ENCODE measurements at places on chromosomes 3 and 15.

DNA sequence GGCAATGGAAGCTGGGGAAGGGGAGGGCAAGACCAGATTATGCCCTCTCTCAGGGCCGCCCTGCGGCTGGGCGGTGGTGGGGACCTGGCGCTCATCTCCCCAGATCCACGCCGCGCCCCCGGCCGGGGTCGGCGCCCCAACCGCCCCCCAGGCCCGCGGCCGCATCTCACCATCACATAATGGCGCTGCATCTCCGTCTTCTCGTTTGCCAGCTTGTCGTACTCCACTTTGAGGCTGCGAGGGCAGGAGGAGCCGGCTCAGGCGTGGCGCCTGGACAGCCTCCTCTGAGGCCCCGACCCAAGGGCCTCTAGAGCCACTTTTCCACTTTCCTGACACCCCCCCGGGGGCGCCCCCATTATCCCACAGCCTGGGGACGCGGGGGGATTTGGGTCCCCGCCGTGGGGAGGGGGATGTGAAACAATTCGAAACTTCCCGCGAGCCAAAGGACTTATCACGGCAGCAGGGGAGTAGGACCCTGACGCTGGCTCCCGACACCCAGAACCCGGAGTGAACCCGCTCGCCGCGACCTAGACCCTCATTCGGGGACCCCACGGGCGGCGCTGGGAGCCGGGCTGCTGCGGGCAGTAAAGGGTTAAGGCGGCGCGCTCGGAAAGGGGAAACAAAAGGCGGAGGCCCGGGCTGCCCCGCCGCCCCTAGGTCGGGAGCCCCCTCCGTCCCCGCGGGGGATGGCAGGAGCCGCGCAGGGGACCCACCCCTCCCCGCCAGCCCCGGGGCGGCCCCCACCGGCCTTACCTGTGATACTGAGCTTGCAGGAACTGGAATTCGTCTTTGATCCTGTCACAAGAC lies 2.1 kb downstream of the TLE3 start:
- peak; percentile 53 for DNase-seq

GRCh38 chr3:48303021-48303420 lies 30.4 kb downstream of the SPINK8 start:
- DNase-seq, result no peak

GRCh38 chr3:179630753-179631451 lies 21.9 kb upstream of the USP13 start:
- DNase-seq, result no peak

DNA sequence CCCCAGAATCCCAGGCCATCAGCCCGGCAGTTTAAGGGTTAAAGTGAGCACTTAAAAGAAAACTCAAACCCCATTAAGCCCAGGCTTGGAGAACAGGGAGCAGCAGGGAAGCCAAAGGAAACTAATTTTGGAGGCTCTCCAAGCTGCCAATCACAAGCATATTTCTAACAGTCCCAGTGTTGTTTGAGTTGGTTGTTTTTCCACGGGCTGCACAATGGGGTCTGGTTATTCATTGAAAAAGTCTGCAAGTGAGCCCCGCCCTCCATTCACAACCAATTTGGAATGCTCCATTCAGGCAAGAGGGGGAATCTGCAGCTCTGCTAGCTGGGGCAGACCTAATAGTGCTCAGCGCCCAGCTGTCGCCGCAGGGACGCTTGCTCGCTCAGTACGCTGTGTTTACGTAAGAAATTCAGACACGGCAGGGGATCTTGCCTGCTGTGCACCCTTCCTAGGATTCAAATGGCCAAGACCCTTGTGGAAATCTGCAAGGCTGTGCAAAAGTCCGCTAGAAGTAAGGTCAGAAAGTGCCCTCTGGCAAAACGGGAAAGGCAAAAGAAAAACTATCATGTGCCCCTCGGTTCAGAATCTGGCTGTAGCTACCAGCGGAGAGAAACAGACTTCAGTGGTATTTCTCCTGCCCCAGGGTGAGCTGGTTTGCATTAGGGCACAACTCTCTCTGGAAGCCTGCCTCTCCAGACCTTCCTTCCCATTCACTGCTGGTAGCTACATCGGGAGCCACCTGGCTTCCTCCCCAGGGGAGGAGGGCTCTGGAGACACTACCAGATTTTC lies 11.0 kb downstream of the ETV5 start:
- no peak for DNase-seq

- no peak for DNase-seq
Measured at GRCh38 chr3:29557186-29557585, 276.3 kb downstream of the RBMS3 start.

GRCh38 chr15:35728219-35728940 lies 182.4 kb upstream of the DPH6 start:
- no peak for DNase-seq

GRCh38 chr3:29429055-29429679 lies 148.3 kb downstream of the RBMS3 start:
- no peak for DNase-seq

DNA sequence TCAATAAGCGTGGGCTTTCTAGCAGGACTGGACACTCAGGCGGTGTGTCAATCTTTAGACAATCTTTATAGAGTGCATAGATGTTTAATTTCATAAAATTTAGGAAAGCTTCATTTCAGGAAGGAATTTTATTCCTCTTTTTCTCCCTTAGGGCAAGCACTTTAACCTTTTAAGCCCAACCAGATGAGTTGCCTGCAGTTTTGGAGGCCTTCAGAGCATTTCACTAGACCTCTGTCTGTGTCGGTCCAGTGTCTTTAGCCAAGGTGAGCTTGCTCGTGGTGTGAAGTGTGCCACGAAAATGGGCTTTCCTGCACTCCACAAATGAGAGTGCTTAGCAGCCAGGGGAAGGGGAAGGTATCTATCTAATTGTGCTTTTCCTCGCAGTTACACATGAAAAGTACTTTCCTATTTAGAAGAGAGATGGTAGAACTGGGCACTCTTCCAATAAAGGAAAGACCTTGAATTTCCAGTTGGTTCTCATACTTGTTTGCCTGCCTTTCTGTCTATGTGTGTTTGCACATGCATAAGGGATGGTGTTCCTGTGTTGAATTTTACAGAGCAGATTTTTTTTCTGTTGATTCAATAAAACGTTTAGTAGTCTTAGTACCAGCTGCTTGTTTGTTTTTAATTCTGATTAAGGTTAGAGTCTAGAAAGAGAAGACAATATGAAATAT lies 53.6 kb downstream of the FEZF2 start:
- DNase-seq, result no peak

- DNase-seq, result no peak
Measured at GRCh38 chr3:14565868-14566588, 25.9 kb upstream of the GRIP2 start.

- no peak for DNase-seq
Measured at GRCh38 chr15:61091289-61091616, 137.8 kb downstream of the RORA start.

GRCh38 chr3:194396859-194397756 lies 2.0 kb downstream of the GP5 start:
- peak; percentile 17 for DNase-seq

DNA sequence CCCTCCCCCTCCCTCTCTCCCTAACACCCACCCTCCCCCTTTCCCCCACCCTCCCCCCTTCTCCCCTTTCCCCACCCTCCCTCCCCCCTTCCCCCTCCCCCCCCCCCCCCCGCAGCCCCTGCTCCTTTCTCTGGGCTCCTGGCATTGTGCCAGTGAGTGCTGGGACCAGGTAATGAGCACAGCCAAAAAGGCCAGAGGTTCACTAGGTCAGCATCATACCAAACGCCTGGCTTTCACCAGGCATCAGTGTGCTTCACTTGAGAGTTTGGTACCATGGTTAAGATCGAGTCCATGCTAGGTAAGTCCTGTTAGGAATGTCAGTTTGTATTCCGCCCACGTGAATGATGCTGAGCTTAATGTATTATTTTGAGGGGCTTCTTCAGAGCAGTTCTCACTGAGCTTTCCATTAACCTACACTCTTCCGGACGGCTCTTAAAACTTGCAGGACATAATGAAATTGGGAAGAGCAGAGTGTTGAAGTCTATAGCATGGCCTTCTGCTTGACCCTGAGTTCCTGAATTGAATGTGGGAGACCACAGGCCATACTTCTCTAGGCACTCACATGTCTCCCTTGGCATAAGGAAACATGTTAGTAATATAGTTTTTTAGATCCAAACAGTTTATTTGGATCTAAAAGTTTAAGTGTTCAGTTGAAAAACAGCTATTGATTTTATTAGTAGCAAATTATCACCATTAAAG lies 45.6 kb downstream of the SENP2 start:
- DNase-seq, result no peak

GRCh38 chr3:23624305-23624704 lies 181.4 kb upstream of the UBE2E1 start:
- DNase-seq, result no peak

DNA sequence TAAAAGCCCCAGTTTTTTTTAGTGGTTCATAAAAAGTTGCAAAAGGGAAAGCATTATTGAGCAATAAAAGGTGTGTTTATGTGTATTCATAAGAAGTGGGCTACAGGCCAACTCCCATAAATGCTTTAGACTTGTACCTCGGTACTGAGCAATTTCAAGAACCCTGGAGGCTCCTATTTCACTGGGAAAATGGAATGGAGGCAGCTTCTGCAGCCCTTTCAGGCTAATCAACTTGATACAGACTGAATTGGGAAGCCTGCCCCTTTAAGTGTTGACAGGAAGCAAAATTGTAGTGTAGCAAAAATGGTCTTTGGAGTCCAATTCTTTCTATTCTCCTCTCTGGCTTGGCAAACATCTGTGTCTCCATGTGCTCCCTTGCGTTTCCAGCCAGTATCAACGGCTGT lies 118.8 kb downstream of the ECT2 start:
- no peak for DNase-seq

DNA sequence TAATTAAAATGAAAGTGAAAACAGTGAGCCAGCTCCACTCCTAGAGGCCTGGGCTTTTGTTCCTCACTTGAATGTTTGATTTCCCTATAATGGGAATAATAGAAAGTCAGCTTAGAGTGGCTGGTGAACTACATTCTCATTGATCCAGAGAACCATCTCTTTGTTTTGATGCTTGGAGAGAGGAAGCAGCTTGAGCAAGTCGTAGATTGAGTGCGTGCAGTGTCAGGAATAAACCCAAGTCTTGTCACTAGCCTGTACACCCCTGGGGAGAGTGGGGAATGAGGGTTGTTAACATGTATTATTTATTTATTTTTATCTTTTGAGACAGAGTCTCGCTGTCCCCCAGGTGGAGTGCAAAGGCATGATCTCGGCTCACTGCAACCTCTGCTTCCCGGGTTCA lies 885 bp upstream of the LSG1 start:
- DNase-seq, result no peak

DNA sequence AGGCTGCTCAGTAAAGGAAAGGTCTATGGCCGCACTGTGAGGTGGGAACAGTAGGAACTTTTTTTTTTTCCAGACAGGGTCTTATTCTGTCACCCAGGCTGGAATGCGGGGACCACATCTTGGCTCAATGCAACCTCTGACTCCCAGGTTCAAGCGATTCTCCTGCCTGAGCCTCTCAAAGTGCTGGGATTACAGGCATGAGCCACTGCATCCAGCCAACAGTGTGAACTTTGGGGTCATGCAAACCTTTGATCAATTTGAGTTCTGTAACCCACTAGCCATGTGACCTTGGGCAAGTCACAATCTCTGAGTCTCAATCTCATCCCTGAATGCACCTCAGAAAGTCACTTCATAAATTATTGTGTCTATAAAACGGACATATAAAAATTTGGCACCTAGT lies 286.8 kb upstream of the CTNNB1 start:
- no peak for DNase-seq

DNA sequence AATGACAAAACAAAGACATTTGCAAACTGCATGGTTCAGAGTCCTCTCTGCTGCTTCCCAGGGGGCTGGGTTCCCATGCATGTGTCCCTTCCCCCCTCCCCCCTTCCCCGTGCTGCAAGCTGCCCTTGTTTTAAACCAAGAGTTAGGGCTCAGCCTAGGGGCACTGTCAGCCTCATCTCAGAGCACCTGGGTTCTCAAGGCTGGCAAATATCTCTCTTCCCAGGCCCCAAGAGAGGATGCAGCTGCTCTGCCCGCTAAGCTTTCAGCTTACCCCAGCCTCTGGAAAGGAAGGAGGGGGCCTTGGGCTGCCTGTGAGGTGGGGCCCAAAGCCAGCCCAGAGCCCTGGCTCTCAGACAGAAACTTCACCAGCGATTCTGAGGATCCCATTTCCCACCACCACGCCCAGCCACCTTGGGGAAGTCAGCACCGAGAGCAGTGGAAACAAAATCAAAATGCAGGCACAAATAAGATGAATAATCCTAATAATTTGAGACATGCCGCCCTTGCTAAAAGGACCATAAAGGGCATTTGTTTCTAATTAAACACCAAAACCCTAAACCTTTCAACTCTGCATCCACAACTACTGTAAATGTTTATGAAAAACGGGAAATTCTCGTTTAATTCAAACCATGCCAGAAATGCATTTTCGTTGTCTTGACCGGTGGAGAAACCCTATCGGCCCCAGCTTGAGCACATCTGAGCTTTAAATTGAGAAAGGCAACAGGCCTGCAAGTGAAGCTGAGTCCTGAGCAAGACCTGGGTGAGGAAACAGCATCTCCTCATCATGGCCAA lies 67.7 kb upstream of the WNT5A start:
- no peak for DNase-seq

GRCh38 chr3:124895756-124896155 lies 8.6 kb upstream of the ITGB5 start:
- DNase-seq, result no peak

DNA sequence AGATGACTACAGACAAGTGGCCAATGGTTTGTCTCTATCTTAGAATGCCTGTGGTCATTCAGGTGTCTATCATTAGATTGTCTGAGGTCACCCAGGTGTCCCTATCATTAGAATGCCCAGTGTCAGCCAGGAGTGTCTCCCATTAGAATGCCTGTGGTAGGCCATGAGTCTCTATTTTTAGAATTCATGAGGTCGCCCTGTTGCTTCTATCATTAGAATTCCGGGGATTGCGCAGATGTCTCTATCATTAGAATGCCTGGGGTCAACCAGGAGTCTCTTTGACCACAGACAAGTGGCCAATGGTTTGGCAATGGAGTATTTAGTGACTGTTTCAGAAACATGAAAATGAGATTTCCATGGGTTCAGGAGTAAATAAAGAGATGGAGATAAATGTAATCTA lies 7.6 kb downstream of the RTP2 start:
- no peak for DNase-seq

DNA sequence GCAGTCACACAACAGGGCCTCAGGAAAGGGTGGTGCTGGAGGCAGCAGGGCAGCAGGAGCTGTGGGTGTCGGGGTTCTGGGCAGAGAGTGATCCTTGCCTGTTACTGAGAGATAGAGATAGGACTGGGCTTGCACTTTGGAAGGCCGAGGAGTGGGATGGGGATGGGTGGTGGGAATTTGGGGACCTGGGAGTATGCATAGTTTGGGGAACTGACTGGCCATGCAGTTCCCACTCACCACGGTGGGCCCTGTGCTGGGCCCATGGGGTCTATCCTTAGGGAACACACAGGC lies 192.5 kb upstream of the LINGO1 start:
- DNase-seq, result no peak

DNA sequence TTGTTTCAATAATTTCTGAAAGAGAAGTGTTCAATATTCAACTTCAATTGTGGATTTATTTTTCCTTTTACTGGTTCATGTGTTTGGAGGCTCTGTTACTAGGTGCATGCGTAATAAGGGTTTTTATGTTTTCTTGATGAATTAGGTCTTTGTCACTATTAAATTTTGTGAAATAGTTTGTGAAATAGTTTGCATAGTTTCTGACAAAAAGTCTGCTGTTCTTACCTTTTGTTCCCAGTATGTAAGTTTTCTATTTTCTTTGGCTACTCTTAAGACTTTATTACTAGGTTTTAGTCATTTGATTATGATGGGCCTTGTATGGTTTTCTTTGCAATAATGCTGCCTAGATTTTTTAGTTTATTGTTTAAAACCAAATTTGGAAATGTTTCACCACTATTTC lies 38.0 kb downstream of the MEF2A start:
- no peak for DNase-seq

- no peak for DNase-seq
Measured at GRCh38 chr3:14524311-14524711, 15.8 kb downstream of the GRIP2 start.
